ENCODE measurements at places on chromosomes 6 and 20.

GRCh38 chr20:20566516-20566915 lies 145.9 kb downstream of the RALGAPA2 start:
- no peak for DNase-seq

- no peak for DNase-seq
Observed at GRCh38 chr6:162195441-162195840, 532.1 kb downstream of the PRKN start.

- no peak for DNase-seq
Observed at GRCh38 chr20:8421981-8422380, 289.9 kb downstream of the PLCB1 start.

DNA sequence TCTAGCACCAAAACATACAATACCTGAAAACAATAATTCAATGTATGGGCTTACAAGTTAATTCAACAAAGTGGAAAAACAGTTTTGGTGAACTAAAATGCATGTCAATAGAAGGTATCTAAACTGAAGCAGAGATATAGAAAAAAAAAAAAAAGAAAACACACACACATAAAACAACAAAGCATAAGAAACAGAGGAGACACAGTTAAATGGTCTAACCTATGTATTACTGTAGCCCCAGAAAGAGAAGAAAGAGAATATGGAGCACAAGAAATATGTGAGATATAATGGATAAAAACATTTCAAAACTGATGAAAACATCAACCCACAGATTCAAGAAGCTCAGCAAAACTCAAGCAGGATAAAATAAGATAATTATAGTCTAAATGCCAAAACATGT lies 118.7 kb downstream of the MAP3K5 start:
- DNase-seq: no peak

DNA sequence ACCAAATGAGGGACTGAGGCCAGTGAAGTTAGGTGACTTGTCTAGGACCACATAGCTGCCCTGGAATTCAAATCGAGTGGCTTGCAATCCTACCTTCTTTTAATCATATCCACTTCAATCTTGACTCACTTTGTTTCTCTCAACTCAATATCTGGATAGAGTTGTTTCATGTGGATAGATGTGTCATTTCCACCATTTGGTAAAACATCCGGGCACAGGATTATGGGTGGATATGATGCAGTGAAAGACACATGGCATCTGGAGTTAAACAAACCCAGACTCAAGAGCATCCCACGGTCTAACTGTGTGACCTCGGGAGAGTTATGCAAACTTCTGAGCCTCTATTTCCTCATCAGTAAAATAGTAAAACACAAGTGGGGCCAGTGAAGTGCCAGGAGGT lies 103.6 kb upstream of the CNKSR3 start:
- no peak for DNase-seq

DNA sequence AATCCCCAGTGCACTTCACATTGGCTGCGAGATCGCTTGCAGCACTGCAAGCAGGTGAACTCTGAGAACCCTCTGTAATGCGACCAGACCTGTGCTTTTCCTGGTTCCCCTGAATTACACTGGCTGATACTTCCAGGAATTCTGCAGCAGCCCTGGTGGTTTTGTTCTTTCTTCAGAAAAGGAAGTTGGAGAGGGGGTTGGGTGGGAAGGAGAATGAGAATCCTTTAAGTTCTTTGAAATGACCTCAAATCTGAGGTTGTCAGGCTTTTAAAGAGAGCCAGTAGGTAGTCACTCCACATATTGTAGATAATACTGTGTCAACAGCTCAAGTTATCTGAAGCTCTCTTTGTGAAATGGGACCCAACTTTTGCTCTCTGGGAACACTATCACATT lies 62.4 kb downstream of the GCNT2 start:
- DNase-seq: no peak

DNA sequence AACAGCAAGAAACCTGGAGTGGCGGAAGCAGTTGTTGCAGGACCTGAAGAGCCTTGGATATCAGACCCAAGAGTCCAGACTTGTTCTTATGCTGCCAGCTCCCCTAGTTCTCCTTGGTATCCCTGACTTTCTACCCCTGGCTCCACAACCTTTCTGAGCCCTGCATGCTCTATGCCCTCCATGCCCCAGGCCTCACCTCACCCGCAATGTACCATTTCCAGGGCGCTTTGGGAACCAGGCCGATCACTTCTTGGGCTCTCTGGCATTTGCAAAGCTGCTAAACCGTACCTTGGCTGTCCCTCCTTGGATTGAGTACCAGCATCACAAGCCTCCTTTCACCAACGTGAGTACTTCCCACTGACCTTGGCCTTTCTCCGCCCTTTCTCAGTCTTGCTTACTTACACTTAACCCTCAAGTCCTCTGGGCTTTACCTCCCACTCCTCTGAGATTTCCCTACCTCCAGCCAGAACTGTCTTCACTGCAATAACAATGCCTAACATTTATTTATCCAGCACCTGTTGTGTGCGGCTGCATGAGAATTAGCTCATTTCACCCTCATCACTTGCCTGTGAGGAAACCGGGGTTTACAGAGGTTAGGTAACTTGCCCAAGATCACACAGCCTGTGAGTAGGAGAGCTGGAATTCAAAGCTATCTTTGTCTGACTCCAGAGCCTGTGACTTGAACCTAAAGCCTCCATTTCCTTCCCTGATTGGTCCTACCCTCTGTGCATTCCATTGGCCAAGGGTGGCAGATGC lies 2.3 kb downstream of the POFUT1 start:
- no peak for DNase-seq

- no peak for DNase-seq
Observed at GRCh38 chr6:161526794-161527193, 252.9 kb upstream of the AGPAT4 start.

DNA sequence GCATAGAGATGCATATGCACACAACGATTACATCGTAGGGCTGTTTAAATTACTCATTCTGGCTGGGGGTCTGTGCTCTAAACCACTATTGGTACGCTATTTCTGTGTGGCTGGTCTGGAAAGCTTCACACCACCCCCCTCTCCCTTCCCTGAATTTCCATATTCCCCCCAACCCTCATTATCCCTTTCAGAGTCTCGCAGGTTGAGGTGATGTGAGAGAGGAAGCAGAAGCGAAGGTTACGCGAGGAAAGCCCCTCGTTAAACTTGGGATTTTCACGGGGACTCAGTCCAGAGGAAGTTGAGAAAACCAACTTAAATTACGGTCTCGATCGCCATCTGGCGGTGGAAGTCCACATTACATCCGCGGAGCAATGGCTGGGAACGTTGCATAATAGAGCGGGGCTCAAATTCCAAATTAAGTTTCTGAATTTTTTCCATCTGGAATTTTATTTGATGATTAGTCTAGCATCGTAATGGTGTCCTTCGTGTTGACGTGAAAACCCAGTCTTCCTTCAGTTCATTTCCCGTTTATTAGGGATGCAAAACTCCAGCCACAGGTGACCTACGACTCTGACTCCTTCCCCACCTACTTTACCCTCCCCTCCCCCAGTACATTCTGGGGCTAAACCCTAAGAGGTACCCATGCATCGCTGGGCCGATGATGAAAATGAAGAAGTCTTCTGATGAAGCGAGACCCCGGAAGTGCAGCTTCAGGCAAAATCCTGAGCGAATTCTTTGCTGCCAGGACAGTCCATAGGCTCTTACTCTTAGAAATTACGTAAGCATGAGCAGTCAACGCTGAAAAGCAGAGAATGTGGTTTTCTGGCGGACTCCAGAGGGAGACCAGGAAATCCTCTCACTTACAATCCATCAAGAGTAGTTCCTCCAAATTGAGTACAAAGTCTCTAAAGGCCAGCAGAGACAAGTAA lies 19.7 kb downstream of the HLA-DOB start:
- peak; percentile 67 for DNase-seq

- DNase-seq: no peak
Observed at GRCh38 chr6:134134654-134135053, 82.2 kb upstream of the SLC2A12 start.

DNA sequence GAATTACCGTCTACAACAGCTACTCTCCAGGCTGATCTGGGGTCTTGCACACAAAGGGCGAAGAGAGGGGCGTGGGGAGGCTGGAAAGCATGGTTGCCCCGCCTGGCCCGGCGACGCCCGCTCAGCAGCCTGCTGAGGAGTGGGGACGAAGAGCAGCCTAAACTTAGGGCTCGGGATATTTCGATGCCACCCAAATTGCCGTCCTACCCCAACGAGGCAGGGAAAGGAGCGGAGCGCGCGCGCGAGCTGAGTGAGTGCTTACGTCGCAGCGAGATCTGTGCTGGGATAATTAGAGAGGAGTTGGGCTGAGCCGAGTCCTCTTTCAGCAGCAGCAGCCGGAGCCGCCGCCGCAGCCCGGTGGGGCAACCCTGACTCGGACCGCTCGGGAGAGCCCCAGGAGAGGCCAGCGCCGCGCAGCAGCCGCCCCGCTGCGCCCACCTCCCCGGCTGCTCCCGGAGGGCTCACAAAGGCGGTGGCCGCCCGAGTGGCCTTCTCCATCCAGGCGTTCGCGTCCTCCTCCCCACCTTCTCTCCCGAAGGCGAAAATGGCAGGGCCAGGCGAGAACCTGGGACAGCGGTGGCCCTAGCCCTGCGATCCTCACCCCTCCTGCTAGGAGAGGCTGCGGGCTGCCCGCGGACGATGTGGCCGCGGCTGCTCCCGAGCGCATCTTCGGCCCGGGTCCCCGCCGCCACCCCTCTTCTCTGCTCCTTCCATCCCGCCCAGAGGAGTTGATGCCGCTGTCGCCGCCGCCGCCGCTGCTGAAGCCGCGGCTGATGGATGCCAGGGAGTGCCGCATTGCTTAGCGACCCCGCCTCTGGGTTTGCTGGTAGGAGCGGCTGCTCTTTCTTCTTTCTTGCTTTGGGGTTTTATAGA lies at the start of gene CLVS2:
Gene CLVS2 (plus strand): TSS at position 315 of the 873 bp plus-strand sequence. CDS start 1,543 bp downstream, outside the sequence.
- DNase-seq: no peak

DNA sequence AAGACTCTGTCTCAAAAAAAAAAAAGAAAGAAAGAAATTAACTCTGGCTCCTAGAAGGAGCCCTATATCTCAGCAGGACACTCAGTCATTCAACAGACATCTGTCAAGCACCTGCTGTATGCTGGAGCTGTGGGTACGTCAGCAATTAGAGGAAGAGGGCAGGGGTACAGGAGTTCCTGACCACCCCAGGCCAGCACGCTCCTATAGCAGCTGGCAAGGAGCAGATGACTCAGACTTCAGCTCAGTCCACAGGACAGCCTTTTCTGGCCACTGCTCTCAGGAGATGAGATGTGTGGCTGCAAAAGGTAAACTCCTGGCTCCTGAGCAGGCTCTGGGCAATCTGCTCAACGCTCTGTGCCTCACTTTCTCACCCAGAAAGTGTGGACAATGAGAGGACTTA lies 1.7 kb upstream of the RTEL1 start:
- DNase-seq: no peak

DNA sequence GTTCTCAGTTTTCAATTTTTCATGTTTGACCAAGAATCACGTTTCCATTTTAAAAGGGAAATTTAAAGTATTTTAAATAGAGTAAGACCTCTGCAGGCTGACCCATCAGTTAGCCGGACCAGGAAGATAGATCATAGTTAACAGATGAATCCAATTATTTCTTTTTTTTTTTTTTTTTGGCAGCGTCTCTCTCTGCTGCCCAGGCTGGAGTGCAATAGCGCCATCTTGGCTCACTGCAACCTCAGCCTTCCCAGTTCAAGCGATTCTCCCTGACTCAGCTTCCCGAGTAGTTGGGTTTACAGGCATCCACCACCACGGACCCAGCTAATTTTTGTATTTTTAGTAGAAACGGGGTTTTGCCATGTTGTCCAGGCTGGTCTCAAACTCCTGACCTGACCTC lies 256.7 kb upstream of the CNR1 start:
- DNase-seq: no peak

DNA sequence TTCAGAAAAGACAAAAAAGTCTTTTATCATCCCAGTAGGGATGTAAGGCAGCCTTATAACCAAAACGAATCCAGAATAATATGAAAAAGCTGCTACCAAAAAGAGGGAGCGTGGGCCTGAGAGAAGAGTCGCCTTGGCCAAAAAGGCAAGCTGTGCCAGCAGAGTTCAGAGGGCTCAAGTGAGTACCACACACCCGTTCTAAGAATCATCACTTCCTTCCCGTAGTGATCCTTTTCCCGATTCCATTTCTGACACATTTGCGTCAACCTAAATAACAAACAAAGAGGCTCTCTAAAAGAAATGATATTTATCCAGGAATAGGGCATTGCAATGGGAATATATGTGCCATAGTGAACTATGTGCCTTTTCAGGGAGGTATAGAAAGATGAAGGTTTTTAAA lies 3.8 kb upstream of the TMEM181 start:
- no peak for DNase-seq

- no peak for DNase-seq
Observed at GRCh38 chr6:1315201-1315559, 3.3 kb downstream of the FOXQ1 start.

DNA sequence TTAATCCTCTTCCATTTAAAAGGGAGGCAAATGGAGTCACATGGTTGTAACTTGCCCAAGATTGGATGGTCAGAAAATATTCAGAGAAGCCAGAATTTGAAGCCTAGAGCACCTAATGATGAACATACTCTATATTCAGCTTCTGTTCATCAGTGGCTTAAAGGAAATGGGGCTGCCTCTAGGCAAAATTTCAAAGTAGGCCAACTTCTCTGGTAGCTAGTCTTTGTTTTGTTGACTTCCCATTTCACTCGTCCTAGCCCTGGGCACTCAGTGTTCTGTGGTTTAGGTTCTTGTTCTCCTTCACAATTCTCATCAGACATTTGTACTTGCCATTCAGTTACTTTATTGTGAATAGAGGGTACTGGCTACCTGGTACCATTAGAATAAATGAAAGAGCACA lies 13.2 kb downstream of the MAP3K7 start:
- DNase-seq: no peak

DNA sequence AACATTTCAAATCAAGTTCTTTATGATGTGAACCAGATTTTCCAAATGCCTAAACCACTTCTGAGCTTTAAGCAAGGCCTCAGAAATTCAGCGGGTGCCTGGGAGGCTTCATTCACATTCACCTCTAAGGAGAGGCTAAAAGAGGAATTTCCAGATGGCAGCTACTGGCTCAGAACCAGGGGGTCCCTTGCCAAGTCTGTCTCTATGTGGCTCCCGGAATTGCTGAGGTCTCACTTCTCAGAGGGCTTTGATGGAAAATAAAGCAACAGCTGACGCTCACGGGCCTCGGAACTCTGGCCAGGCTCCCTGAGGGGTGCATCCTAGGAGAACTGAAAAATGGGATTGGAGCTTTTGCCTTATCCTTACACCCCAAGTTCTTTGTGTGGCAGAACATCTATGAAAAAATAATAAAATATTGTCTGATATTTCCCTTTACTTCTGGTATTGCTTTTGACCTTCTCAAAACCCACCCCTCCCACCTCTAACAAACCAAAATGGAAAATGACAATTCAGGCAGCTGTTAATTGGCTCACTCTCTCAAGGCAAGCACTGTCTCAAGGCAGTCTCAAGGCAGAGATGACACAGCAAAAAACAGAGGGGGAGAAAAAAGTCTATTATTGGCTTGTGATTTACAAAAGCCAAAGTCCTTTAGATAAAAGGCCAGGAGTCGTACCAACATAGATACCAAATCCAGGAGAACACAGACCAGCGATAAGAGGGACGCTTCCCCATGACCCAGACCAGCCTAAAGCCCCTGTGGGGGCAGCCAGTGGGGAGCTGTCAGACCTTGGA lies 21.8 kb upstream of the LRRN4 start:
- no peak for DNase-seq

GRCh38 chr6:113530769-113531168 lies 326.4 kb upstream of the MARCKS start:
- no peak for DNase-seq

- no peak for DNase-seq
Observed at GRCh38 chr6:68364271-68364805, 270.7 kb upstream of the ADGRB3 start.

Data from stimulated activated CD4-positive, alpha-beta T cell treated with anti-CD3 and anti-CD28 coated beads, Interleukin-1b, Interleukin-23, amount 100 ng/mL, for 48 hours (primary cell).